ENCODE measurements at places on chromosomes 3 and 15.

DNA sequence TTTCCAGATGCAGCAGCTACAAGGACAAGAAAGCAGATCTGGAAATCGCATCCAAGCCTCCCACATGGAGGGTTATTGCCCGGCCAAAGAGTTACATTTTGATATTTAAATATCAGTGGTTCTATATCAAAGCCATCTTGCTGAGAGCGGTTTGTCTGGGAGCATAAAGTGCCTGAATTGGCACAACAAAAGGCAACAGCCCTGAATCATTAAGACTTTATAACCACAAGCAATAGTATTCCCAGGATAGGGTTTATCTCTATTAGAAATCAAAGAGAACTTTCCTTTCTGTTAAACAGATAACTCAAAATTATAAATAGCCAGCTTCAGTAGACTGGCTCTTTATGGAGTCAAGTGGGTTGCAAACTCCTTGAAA, 564.7 kb downstream of the ROBO1 start:
- no peak for DNase-seq

- DNase-seq, result no peak
Measured at GRCh38 chr3:3813013-3813412, 13.8 kb downstream of the LRRN1 start.

DNA sequence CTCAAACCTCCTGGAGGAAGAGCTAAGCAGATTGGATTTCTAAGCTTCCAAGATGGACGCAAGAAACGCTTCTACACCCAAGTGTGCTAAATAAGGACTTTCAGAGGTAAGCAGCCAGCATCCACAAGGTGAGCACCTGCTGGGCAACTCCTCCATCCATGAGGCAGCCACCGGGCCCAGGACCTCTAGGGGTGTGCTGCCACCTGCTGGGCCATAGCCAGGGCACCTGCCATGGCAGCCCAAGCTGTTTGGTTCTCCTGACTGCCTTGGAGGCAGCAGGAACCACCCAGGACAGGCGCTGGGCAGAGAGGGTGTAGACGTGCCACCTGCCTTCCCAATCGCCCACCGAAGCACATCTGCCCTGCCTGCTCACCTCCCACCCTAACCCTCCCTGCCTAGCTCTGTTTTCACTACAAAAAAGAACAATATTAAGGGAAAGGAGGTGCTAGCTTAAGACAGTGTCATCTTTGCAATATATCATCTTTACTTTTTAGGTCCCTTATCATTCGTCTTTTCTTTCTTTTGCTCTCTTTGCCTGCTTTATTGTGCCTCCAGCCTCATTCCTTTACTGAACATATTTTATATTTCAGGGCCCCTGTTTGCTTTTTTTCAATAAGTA, 12.9 kb downstream of the C15orf62 start:
- DNase-seq, result peak; percentile 48

- DNase-seq, result no peak
Measured at GRCh38 chr3:60636846-60637245, 614.4 kb downstream of the FHIT start.

DNA sequence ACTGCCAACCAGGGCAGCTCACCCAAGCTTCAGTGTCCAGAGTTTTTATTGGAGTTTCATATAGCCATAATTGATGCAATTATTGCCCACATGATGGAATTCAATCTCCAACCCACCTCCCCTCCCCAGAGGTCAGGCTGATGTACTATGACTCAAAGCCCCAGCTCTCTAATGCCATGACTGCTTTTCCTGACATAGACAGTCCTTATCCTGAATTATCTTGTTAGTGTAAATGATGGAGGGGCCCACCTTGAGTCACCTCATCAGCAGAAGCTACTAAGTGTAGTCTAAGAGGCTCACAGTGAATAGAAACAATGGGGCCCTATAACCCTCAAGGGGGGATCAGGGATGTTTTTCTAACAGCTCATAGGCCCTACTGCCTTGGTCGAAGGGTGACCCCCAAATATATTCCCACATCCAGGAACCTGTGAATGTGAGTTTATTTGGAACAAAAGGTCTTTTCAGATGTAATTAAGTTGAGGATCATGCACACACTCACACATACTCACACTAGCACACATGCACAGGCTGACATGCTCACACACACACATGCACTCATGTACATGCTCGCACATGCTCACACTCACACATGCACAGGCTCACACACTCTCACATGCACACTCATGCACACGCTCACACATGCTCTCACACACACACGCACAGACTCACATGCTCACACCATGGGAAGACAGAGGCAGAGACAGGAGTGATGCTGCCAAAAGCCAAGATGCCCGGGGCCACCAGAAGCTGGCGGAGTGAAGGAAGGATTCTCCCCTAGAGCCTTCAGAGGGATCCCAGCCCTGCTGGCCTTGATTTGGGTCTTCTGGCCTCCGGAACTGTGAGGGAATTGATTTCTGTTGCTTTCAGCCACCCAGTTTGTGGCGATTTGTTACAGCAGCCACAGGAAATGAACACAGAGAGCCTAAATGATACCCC, 131.2 kb upstream of the SMAD3 start:
- no peak for DNase-seq

GRCh38 chr3:152148579-152148978, 120.2 kb upstream of the MBNL1 start:
- DNase-seq, result no peak

GRCh38 chr15:75195122-75195765, 6.4 kb upstream of the C15orf39 start:
- DNase-seq, result peak; percentile 39

DNA sequence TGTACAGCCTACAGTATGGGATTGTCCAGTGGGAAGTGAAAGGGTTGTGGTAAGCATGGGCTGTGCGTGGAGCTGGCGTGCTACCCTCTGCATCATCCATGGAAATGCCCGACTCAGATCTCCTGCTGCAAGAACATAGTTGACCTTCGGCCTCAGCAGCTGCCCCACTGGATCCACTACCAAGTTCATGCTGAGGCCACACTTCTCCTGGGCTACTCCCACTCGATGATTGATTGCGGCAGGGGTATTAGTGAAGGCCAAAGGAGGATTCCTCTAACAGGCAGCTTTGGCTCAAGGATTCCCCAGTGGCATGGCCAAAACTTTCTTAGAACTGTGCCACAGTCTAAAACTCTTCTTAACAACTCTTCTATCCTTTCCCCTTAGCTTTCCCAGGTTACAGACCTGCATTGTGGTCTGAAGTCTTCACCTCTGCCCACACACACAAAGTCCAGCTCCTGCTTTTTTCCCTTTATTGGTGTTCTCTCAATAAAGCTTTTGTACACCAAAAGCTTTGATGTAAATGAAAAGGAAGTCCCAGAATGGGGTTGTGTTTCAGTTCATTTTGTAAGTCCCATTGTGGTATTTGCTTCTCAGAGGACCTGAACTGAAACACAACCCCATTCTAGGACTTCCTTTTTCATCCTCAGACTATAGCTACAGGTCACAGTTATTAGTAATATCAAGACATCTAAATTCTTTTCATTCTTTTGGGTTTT, 4.9 kb upstream of the TBC1D5 start:
- no peak for DNase-seq

DNA sequence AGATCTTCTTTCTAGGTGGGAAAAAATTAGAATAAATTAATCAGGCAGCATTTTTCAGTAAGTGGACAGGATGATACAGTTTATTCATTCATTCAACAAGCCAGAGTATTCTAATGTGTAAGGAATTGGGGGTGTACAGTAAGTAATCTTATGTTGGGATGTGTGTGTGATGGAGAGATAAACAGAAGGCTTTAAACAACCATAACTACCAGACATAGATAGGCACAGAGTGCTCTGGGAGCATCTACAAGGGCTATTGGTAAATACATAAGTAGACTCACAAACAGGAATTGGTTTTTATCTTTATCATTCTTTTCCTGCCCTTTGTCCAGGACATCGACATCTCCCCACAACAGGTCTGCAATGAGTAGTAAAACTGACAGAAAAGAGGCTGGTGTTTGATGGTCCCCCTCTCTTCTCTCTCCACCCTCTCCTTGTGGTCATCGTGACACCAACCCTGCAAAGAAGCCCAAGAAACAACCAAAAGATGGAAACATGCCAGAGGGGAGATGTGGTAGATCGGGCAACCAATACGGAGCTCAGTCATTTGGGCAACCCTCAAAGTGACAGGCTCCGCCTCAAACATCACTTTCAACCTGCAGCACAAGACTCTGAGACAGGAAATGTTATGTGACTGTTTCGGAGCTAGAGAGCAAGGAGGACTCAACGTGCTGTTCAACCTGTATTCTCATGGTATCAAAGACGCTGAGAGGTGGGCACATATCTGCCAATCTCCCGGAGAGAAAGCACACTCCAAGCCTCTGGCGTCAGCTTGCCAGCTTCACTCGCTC, 28.7 kb upstream of the B3GNT5 start:
- DNase-seq, result no peak

- DNase-seq, result no peak
Measured at GRCh38 chr15:67997996-67998395, 56.1 kb upstream of the PIAS1 start.

DNA sequence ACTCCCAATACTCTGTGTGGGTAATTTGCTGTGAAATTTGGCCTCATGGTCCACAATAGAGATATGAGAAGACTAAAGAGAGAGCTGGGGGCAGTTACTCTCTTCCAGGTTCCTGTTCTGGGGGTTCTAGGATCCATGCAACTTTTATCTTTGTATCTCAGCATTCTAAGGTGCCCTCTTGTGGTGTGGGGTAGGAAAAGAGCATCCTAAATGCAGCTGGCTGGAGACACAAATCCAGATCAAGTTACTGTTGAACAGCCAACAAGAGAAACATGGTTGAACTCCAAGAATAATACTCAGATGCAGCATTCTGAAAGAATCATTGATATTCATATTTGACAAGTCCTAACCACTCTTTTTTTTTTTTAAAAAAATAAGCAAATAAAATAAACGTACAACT, 238.2 kb downstream of the GREM1 start:
- no peak for DNase-seq

- DNase-seq, result no peak
Measured at GRCh38 chr3:56980798-56981390, 79.6 kb upstream of the SPATA12 start.

DNA sequence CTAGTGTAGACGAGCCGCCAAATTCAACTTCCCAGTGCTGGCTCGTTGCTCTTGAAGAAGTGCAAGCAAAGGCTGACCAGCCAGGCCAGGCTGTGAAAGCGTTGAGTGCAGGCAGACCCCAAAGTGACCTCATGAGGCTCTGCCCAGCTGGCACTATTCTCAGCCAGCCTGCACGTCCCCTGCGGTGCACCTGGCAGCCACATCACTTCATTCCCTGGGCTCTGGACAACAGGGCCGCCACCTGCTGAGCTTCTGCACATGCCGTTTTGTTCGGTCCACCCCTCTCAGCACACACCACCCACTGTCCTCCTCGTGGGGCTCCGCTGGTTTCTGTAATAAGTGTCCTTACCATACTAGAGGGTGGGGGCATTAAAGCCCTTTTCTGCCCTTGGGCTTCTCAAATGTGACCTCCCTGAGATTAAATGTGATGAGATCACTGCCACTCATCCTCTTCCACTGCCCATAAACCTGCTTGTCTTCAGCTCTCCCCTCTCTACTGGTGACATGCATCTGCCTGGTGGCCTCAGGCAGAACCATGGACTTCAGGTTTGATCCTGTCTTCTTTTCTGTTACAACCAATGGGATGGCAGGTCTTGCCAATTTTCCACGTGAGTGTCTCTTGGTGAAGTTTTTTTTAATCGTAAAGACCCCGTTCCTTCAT, 6.1 kb downstream of the RASGRF1 start:
- no peak for DNase-seq

DNA sequence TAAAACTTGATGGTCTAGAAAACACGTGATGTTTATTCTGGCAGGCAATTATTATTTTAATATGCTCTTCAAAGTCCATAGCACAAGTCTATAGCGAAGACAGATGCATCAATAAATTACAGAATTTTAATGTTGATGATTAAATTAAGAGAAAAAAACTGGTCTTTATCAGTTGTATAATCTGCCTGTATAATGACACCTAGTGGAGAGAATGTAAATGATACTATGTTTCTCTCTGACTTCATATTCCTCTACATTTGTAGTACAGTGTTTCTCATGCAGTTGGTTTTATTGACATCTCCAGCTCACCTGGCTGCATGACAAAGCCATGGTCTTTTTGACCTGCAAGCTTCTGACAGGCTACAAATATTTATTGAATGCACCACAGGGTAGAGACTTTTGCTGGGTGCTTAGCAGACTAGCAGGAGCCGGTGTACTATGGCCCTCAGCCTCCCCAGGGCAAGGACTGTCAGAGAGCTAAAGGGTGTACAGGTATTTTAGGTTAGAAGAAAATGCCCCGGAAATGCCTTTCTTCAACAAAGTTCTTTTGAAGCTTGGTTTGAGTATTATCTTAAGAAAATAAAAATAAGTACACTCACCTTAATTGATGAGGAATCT, 289.9 kb downstream of the GAP43 start:
- no peak for DNase-seq

- DNase-seq, result no peak
Measured at GRCh38 chr3:186173224-186173815, 64.4 kb upstream of the ETV5 start.

DNA sequence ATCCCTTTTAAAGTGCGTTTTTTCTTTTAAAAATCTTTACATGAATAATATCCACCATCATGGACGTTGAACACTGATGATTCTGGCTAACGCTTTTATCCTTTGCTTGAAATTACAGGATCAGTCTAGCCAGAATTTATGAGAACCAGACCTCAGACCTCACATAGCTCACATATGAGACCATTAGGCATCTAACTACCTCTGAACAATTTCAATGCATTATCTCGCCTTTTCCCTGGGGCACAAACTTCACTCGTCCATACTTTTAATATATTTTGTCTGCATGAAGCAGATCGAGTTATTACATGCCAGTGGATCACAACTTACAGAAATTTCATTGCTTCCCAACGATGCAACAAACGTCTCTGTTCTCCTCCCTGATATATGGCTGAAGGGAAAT, 105.6 kb downstream of the MEIS2 start:
- DNase-seq, result no peak

DNA sequence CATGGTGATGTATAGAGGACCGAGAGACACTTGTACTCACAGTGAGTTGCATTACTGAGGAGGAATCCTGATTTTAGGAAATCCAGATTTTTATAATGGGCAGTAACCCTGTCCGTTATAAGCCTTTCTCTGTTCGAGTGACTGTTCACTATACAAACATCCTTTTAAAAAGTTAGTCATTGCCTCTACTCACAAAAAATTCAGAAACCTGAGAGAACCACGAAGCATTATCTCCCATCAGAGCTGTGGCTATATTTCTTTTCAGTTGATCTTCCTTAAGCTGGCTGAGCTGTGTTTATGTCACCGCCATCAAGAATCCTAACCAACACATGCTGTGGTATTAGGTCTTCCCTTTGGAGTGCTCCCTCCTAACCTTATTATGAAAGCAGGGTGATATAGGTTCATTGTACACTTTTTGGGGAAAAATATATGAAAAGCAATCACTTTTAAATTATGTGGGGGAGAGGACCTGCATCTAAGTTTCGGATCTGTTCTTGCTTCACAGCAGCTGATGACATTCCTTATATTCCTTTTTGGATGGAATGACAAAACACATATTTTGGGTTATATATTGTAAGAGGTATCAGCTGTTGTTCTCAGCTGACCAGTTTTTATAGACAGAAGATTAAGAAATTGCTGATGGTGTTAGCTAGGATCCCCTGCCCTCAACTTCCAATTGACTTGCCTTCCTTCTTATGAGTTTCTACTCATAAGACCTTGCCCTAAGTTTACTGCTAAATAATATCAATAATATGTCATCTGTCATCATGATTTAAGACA, 465.9 kb upstream of the RASGRP1 start:
- DNase-seq, result no peak

- no peak for DNase-seq
Measured at GRCh38 chr3:23129817-23130216, 73.3 kb upstream of the UBE2E2 start.

Measured in NCI-H1930 (cell line).